Peyer's patch (tissue), 4 donors: ENCODE measurements at places on chromosomes 1 and 21. TPM values are rescaled to one million over a fixed set of nuclear protein-coding genes. Genes with fewer than 3 reads are reported as not detected.
A peak's percentile ranks its signal among the peaks of the same experiment; 100 is the strongest.

GRCh38 chr1:78385744-78386462 is 104.9 kb upstream of the PTGFR start:
- DNase-seq: no peak

DNA sequence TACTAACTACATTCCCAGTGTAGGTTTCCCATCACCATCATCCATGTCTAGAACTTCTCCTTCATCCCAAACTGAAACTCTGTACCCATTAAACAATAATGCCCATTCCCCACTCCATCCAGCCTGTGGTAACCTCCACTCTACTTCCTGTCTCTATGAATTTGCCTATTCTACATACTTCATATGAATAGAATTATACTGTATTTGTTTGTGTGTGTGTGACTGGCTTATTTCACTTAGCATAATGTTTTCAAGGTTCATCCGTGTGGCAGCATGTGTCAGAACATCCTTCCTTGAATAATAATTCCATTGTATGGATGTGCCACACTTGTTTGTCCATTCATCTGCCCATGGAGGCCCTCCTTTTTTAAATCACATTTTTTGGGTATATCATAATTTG is 35.7 kb downstream of the ATP2B4 start:
- DNase-seq: no peak

DNA sequence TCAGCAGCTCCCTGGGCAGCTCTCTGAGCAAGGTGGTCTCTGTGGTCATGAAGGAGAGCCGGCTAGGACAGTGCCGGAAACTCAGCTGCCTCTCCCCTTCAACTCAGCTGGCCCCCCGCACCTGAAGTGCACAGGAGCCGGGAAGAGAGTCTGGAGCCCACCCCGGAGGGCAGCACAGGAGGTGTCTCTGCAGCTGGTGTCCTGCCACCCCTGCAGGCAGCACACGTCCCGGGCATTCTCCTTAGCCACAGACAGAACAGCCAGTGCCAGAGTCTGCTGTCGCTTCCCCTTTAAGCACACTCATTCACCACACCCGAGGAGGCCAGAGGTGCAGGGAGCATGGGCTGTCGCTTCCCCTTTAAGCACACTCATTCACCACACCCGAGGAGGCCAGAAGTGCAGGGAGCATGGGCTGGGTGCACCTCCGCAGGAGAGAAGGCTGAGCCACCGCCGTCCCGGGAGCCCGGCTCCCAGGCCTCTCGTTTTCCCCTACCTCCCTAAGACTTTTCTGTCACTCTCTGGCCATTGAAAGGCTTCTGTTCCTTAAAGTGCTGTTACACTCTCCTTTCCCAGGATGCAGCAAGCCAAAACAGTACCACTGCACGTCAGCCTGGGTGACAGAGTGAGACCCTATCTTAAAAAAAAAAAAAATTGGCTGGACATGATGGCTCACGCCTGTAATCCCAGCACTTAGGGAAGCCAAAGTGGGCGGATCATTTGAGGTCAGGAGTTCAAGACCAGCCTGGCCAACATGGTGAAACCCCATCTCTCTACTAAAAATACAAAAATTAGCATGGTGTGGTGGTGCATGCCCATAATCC is 16.9 kb upstream of the SAMD11 start:
- peak; percentile 77 for DNase-seq

DNA sequence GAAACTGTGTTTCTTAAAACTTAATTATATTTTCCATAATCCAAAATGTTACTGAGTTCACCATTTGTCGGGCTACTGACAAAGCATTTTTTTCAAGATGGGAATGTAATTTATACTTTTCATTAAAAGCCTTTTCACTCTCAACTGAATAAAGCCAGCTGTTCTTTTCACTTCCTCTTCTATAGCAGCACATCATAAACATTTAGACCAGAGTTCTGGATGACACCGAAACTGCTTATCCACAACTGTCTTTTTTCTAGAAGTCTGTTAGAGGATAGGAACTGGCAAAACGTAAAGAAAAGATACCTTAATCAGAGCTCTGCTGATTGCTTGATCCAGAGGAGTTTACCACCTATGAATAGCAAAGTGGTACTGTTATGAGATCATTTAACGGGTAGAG is 594.7 kb downstream of the ADGRL2 start:
- no peak for DNase-seq

DNA sequence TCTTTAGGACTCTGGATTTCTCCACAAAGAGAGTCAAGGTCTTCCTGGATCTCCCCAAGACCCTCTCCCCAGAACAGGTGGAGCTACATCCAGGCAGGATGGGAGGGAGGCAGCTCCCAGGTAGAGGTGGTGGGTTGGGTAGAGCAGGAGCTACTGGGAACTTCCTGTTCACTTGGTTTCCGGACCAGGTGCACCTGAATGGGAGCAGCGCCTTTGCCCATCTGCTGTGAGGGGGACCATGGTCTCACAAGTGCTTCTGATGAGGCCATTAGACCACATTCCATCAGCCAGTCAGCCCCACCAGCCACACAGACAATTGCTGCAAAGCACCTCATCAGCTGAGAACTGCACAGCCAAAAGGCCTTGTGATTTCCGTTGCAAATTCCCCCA is 188.8 kb downstream of the MATN1 start:
- no peak for DNase-seq

Gene TTLL7
- total RNA-seq: 4.7 TPM

Gene GUK1
- 232 TPM for total RNA-seq

Gene PPCS
- total RNA-seq: 82.5 TPM

Gene TMEM51
- total RNA-seq: 17.1 TPM
